Activated T-cell treated with anti-CD3 and anti-CD28 coated beads for 1 hour (primary cell): ENCODE measurements at places on chromosomes 6 and 20.
A peak's percentile ranks its signal among the peaks of the same experiment; 100 is the strongest.

- DNase-seq: no peak
Observed at GRCh38 chr6:154367336-154367735, 10.7 kb upstream of the IPCEF1 start.

GRCh38 chr6:17432356-17432755 is 39.0 kb downstream of the CAP2 start:
- no peak for DNase-seq

DNA sequence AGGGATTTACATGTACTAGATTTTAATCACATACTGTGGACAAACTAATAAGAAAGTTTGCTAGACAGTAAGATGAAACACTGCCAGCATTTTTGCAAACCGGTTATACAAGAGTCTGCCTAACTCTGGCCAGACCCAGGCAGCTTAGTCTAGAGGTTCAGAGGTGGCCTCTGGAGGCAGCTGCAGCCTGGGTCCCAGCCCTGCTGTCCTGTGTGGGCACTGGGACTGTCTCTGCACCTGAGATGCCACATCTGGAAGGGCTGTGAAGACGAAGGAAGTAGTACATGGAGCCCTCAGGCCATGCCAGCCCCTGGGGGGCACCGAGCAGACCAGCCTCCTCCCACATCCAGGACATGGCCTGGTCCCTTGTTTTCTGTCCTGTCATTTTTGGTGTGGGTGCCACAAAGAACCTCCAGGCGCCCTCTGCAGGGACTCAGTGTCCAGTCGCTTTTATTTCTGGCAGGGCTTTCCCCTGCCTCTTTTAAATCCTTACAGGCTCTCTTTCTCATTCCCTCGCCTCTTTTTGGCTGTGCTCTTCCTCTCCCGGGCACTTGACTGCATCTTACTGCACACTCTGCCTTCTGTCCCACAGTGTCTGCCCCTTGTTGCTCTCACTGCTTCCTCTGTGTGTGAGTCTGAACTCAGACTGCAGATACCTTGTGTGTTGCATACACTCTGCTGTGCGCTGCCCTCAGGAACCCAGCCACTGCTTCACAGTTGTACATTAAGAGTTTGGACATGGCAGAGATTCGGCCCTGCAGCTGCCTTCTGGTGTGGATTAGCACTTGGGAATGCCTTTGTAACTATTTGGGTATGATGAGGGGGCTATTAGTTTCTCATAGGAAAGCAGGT is 216.7 kb downstream of the ZDHHC14 start:
- no peak for DNase-seq

- no peak for DNase-seq
Observed at GRCh38 chr6:168939796-168940195, 313.9 kb downstream of the THBS2 start.

DNA sequence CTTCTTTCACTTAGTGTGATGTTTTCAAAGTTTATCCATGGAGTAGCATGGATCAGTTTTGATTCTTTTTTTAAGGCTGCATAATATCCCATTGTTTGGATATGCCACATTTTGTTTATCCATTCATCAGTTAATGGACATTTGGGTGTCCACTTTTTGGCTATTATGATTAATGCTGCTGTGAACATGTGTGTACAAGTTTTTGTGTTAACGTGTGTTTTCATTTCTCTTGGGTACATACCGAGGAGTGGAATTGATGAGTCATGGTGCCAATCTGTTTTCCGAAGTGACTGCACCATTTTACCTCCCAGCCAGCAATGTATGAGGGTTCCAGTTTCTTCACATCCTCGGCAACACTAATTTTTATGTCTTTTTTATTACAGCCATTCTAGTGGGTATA is 78.4 kb upstream of the CCDC28A start:
- DNase-seq: no peak

- DNase-seq: no peak
Observed at GRCh38 chr6:90072501-90072900, 178.2 kb downstream of the GJA10 start.

DNA sequence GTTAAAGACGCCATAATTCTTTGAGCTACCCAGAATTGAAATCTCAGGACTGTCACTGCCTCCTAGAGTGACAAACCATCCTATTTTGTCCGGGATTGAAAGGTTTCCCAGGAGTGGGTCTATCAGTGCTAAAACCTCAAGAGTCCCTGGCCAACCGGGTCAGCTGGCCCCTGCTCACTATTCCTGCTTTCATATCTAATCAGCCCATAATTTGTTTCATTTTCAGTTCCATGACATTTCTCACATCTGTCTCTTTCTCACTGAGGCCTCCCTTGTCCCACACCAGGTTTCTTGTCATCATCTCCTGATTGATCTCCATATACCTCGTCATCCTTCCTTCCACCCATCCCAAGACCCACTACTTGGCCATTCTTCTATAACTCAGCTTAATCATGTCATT is 98.2 kb downstream of the SLC35B3 start:
- no peak for DNase-seq

DNA sequence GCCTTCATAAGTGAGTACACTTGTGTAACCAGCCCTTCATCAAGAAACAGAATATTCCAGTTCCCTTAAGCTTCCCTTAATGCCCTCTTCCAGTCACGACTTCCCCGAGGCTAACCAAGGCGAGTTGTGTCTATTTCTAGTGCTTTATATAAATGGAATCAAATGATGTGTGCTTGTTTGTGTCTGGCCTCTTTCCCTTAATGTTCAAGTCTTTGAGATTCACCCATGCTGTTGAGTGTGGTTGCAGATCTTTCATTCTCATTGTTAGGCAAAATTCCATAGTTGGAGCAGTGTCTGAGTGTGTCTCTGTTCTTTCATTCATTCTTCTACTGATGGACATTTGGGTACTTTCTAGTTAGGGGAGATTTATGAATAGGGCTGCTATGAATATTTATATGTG is 135.0 kb downstream of the CEBPB start:
- no peak for DNase-seq

DNA sequence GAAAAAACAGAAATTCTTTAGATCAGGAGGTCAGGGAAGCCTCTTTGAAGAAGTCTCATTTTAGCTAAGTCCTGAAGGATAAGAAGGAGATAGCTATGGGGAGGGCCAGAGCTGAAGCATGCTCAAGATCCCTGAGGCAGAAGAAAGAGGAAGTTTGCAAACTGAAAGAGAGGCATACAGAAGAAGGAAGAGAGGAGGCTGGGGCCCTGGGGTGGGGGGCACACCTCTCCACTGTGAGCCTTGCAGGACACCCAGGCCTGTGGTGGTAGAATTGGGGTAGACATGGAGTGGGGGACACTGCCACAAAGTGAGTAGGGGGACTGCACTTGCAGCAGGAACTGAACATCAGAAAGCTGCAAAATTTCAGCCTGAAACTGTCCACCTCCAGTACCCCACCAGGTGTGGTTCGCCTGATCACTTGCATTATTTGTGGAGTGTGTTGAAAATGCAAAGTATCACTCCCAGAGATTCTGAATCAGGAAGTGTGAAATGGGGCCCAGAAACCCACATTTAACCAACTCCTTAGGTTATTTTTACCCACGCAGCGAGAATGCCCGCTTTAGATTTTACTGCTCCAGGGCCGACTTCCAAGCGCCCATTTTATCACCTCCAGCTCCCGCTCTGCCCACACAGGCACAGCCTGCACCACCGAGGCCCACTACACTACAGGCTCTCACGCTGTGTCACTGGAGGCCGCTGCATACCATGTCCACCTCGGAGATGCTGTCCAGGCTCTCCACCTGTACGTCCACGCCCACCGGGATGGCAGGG is 44.0 kb downstream of the GABRR2 start:
- no peak for DNase-seq

GRCh38 chr6:5632348-5632935 is 371.1 kb downstream of the FARS2 start:
- no peak for DNase-seq

DNA sequence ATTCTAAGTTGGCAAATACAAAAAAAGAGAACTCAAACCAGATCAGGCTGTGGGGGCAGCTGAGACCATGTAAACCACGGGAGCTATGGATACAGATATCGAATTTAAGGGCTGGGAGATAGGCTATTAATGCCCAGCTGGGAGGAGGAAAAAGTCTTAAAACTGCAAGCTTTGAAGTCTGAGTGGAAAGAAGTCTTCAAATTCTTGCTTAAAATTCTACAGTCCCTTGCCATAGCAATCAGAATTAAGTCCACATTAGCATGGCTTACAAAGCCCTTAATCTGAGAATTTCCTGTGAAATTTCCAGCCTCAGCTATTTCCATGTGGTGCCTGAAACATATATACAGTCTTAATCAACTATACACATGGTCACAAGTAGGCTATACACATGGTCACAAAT is 465.0 kb upstream of the HSF2 start:
- DNase-seq: no peak

DNA sequence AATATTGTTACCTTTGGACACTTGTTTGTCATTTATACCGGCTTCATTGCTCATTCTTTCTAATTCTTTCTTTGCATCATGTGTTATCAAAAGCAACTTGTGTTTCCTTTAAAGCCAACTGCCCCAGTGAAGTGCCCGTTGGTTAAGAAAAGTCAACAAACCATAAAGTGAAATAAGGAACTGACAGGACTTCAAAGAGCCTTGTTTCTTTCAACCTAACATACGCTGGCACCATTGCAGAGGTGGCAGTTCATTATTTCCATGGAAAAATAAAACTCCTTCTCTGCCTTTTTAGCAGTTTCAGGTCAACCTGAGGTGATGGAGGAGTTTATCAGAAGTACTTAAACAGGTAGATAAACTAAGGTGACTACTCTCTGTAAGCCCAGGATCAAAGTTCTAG is 28.8 kb downstream of the FERMT1 start:
- no peak for DNase-seq

DNA sequence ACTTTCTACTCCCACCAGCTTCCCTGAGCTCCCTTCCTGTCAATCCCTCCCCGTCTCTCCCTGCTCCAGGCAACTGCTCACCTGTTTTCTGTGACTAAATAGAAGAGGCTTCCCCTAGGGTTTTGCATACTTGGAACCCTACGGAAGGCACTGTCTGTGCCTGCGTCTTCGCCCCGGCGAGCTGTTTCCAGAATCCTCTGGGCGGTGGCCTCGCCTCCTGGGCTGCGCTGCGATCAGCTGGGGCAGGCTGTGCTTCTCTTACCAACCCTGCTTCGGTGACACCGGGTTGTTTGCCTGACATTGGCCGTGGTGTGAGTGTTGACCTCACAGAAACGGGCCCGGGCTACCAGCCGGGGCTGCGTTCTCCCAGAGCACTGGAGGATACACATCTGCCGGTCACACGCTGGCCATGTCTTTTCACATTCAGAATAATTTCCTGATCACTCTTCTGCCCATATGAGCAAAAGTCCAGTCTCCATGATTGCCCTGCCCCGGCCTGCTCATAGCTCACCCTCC is 29.4 kb upstream of the CCR6 start:
- DNase-seq: no peak

GRCh38 chr6:43091020-43091419 is 14.9 kb downstream of the PTK7 start:
- DNase-seq: no peak

- no peak for DNase-seq
Observed at GRCh38 chr20:17966432-17967310, 1.9 kb downstream of the SNX5 start.

GRCh38 chr6:169932491-169932890 is 181.1 kb downstream of the ERMARD start:
- DNase-seq: no peak

GRCh38 chr20:45111799-45112471 is 3.0 kb downstream of the WFDC5 start:
- no peak for DNase-seq

DNA sequence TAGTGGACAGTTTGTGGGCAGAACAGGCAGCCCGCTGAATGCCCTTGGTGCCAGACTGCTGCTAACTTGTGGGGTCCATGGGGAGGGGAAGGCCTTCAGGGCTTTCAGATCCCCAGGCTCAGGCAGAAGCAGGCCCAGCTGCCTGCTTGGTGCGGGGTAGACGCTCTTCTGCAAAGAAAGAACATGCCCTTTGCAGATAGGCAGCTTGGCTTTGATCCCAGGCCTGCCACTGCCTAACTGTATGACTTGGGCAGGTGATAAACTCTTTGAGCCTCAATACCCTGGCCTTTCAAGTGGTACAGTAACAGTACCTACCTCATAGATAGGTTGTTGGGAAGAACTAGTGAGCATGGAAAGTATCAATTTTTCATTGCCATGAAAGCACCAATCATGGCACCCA is 28.4 kb downstream of the CHMP4B start:
- no peak for DNase-seq

DNA sequence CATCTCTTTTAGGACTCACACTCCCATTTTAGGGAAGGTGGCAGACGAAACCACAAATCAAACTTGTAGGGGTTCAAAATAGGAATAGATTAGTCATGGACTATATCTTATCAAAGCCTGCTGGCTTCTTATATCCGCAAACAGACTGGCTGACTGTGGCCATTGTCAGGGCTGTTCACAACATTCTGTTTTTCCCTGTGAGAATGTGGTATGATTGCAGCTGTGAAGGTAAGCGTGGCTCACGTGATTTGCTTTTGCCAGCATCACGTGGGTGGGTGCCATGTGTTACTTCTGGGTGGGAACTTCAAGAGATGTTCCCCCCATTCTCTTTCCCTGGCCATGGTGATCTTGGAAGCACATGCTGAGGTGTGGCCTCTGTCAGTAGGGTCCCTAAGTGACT is 5.9 kb downstream of the IP6K3 start:
- no peak for DNase-seq

GRCh38 chr20:62284448-62284847 is 18.3 kb upstream of the ADRM1 start:
- no peak for DNase-seq

- no peak for DNase-seq
Observed at GRCh38 chr20:22700367-22700766, 116.0 kb upstream of the FOXA2 start.

- no peak for DNase-seq
Observed at GRCh38 chr6:160927416-160927815, 64.2 kb upstream of the MAP3K4 start.

- DNase-seq: no peak
Observed at GRCh38 chr6:103729658-103730057, 1130.1 kb downstream of the HACE1 start.

DNA sequence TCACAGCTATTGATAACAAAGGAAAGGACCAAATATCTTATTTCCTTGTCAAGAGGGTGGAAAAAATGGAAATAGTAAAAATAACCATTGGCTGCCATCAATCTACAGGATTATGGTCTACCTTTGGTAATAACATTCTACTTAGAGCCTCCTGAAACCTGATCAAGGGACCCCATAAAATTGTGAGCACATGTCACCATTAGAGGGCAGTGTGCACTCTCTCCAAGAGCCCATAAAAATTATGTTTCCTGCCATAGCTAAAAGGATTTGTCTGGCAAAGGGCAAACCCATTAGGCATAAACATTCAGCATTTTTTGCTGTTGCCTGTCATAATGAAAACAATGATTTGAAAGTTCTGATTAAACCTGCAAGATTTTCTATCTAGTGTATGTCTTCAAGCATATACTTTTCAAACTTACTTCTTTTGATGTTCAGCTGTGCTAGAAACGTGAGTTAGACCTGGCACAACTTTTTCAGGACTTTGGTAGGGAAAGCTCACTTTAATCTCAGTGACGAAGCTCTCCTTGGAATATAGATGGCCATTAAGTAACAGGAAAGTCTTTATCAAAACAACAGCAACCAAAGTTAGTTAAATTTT is 120.7 kb upstream of the ZFP64 start:
- peak; percentile 38 for DNase-seq

DNA sequence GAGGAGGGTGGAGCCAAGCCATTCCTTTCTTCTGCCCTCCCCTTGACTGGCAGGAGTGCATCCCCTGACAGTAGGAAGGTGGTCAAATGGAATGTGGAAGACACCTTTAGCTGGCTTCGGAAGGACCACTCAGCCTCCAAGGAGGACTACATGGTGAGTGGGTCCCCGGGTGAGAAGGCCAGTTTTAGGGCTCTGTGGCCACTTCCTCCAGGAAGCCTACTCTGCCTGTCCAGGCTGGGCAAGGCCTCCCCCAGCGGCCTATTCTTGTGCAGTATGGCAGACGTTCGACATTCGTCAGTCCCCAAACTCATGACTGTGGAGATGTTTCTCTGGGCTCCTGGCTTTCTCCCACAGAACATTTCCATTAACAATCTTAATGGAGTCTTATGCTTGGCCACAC is 9.1 kb downstream of the PCIF1 start:
- DNase-seq: no peak
